ENCODE measurements at places on chromosomes 13 and 19.
A peak's percentile ranks its signal among the peaks of the same experiment; 100 is the strongest.

- no peak for DNase-seq
Observed at GRCh38 chr13:110572778-110573118, 11.2 kb upstream of the RAB20 start.

DNA sequence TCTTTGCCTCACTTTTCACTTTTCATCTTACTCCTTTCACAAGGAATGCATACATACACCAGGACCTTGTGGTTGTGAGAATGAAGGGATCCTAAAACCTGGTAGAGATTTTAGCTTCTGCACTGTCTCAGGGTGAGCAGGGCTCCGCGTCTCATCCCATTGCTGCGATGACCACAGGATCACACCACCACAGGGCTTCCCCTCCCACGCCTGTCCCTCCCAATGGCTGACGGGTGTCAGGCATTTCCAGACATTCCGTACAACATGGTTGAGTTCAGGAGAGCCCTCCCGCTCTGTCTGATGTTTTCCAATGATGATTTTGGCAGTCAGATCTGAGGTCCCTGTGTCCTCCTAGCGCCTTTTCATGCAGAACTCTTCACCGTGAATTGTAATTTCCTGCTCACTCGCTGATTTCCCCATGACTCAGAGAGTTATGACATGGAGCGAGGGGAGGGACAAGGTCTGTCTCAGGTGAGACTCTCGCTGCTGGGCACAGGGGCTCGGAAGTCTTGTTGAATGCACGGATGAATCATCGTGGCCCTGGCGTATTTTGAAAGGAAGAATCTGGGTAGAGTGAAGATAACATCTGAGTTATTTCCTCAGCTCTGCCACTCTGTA is 102.8 kb downstream of the TEX29 start:
- DNase-seq, result no peak

DNA sequence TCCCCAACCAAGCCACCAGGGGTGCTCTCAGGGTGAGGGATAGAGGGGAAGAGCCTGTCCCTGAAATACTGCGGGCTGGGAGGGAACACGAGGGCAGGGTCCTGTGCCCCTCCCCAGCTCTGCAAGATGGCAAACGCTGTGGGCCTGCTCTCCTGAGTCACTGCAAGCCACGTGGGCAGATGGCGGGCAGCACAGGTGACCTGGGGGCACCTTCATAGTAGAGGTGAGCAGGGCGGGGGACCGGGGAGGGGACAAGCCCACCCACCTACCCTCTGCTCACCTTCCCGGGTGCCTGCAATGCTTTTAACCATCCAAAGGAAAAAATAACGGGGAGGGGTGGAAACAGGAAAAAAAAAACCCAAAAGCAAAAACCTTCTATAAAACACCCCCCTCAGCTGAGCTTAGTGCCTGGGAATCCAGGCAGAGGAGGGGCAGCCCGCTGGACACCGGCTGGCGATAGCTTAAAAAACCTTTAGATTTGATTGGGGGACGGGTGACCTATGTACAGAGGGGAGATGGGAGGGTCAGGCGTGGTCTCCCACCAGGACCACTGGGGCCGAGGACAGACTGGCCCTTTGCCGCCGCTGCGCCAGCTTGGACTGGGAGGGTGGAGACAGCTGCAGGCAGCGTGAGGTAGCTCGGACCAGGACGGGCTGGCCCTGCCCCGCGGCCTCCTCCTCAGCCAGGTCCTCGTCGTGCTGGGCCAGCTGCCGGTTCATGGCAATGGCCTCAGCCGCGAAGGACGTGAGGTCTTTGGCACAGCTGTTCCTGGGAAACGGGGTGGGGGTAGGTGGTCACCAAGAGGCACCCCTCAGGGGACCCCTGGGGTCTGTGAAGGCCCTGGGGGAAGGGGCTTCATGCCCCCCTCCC is 11.7 kb downstream of the MKNK2 start:
- no peak for DNase-seq

DNA sequence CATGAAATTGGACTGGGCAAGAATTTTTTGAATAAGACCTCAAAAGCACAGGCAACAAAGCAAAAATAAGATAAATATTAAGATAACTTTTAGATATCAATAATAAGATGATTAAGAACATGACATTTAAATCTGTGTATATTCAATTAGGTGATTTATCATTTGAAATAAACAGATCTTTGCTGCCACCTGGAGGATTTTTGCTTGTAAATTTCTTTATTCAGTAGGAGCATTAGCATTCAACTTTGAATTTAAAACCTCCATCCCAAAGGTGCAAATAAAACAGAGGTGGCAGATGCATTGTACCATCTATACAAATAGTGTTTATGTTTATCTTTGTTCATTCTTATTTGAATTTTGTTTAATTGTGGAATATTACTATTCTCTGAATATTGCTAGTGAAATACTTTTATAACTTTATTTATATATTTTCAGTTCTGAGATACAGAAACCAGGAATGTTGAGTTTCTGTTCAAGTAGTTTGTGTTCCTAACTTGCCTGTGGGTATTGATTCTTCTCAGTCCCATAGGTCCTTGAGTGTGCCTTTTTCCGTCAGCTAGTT is 20.9 kb downstream of the COG6 start:
- DNase-seq, result peak; percentile 11

- DNase-seq, result peak; percentile 36
Observed at GRCh38 chr19:38564981-38565690, 52.6 kb downstream of the MAP4K1 start.

DNA sequence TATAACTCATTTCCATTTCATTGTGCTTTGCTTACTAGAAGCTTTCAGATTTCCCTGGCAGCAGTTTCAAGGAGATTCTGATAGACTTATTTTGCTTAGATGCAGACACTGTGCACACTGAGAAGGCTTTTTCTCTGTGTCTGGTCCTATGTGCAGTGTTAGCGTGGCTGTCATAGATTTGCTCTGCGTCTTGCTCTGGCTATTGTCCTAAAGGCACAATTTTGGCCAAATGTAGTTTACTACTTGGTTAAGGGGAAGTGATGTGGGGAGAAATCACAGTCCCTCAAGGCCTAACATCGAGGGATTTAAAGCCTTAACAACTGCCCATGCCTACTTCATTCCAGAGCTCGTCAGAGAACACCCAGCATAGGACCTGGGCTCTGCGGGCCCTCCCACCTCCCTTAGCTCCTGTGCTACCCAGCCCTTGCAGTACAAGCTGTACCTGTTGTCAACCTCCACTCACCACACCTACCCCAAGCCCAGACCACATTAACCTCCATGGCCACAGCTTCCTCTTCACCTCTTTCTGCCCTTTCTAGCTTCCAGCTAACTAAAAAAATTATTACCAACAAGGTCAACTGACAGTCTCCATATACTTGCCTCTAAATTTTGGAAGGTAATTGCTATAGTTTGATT is 38.9 kb upstream of the KATNAL1 start:
- DNase-seq, result peak; percentile 76

- DNase-seq, result no peak
Observed at GRCh38 chr13:49980266-49980665, 16.6 kb upstream of the TRIM13 start.

DNA sequence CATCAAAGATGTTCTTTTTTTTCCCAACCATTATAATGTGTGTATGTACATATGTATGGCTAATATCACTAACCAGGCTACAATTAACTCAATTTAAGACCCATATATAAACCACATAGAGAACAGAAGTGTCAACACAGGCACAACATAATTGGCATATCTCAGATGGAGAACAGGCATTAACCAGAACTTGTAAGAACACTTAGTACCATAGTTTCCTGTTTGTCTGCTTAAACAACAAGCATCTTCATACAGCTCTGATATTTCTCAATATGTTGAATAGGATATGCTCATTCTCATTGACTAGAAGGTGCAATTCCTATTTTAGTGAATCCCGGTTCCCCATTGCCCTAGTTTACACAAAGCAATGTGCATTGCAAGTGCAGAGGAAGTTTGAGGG is 116.9 kb upstream of the EDNRB start:
- DNase-seq, result no peak

DNA sequence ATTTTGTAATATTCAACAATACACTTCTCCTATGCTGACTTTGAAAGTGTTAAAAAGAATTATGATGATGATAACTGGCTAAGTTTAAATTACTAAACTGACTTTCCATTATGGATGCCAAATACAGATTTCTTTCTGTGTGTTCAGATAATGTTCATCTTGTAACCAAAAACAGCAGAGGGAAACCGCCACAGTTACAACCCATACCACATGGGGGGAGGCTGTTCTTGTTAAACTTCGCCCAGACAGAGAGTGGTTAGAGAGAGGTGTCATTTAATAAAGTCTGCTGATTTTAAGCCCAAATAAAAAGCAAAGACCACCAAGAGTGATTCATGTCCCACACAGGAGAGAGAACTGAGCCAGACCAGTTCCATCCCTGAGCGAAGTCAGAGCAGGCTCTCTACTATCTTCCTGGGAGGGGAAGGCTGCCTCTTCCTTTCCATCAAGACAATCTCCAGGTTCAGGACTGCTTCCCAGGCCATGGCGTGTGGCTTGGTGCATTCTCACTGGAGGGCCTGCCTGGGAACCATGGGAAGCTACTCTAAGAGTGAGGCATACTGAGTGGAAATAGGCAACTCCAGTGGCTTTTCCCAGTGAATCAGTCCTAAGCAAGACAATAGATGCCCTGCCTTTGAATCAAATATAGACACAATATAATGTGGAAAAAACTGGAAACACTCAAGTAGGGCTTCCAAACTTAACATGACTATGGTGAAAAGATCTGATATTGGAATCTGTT is 18.2 kb downstream of the EFNB2 start:
- DNase-seq, result no peak

DNA sequence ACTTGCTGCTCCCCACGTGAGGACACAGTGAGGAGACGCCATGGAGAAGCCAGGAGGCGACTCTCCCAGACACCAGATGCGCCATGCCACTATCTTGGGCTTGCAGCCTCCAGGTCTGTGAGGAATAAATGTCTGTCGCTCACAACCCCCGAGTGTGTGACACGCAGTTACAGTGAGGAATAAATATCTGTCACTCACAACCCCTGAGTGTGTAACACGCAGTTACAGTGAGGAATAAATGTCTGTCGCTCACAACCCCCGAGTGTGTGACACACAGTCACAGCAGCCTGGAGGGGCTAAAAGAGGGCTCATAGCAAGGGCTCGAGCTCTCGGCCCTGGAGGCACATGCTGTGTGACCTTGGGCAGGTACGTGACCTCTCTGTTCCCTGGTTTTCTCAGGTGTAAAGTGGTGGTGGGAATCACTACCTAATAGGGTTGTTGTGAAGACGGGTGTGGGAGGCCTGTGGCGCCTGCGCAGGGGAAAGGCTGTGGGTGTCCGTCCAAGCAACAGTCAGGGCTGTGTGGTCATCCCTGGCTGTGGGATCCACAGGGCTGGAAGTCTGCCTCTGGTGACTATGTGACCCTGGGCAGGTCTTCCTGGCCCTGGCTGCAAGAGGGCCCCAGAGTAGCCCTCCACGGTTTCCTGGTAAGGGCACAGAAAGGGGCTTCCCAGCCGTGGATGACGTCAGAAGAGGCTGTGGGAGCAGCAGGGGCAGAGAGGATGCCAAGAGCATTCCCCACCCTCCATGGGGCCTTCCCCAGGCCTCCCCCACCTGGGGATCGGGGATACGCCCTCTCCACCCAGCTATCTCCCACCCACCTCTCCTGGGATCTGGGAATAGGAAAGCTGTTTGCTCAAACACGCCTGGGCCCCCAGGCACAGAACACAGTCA is 77.7 kb downstream of the C1QTNF9 start:
- DNase-seq, result no peak

- DNase-seq, result no peak
Observed at GRCh38 chr13:48500652-48501197, 32.2 kb downstream of the RCBTB2 start.

GRCh38 chr13:109595471-109595870 is 190.9 kb downstream of the IRS2 start:
- no peak for DNase-seq

- DNase-seq, result no peak
Observed at GRCh38 chr19:43362745-43363144, 9.3 kb downstream of the CD177 start.

- DNase-seq, result no peak
Observed at GRCh38 chr13:31437975-31438374, 238.2 kb downstream of the B3GLCT start.

- no peak for DNase-seq
Observed at GRCh38 chr13:25732111-25732865, 319.5 kb downstream of the SHISA2 start.

DNA sequence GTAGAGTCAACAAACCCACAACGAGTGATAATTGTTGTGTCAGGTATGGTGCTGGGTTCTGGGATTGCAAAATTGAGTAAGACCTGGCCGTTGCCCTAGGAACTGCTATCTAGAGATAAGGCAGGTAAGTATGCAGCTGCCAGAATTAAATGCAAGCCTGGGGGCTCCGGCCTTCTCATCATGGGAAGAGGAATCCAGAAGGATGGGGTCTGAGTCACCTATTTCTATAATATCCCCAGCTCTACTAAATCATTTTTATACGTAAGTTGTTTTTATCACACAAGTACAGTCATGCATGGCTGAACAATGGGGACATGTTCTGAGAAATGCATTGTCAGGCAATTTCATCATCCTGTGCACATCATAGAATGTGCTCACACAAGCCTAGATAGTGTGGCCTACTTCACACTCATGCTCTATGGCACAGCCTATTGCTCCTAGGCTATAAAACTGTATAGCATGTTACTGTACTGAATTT is 203.0 kb downstream of the KLF5 start:
- no peak for DNase-seq

DNA sequence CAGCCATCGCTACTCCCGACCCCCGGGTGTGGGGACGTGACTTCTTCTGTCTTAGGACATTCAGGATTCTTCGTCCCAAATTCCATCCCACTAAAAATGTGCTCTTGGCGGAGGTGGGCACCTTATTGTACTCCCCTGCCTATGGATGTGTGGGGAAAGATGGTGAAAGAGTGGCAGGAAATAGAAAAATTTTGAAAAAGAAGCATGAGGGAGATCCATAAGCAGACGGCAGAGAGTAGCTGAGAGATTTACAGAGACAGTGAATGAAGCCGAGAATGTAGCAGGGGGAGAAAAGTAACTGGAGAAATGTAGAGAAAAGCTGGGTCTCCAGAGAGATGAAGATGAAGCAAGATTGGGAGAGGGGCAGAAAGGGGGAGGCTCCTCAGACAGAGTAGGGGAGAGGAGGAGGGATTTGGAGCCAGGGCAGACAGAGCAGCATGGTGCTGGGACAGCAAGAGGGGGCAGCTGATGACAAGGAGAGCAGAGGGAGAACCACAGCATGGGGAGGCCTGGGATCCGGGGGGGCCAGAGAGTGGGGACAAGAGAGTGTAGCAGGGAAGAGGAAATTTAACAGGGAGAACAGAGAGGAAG is 843 bp downstream of the ZNF610 start:
- DNase-seq, result peak; percentile 9

DNA sequence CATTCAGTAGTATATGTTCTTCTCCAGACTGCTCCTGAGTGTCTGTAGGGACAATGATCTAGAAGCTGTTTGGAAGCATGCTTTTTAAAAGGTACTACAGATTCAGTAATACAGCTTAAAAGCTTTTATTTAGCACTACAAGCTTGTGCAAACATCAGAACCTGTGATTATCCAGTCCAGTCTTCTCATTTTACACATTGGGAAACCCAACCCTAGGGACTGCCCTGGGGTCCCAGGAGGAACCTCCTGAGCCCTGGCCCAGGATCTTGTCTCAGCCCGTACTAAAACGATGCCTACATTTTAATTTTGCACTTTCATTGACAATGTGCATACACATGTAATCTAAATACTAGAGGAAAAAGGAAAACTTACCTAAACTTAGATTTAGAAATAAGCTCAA is 12.5 kb downstream of the DOCK9 start:
- no peak for DNase-seq
